Amniotic stem cell (primary cell): ENCODE measurements at places on chromosomes 2 and 18.

GRCh38 chr18:49177071-49177470, 226.3 kb upstream of the SMAD7 start:
- no peak for DNase-seq

DNA sequence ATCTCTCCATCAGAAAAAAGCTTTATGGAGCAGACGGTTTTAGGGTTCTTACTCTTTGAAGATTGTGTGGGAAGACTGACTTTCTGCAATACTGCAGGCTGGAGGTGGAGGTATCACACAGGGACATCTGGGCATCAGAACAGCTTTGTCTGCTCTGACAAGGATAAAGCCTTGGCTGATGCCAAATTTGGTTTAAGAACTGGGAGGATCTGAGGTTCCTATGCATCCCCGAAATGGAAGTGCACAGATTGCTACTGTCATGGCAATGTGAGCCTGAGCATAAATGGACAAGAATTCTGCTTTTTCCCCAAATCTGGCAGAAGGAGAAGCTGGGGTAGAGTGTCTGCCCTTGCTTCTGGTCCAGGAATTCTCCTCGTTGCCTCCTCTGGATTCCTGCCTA, 424.3 kb downstream of the SLC4A3 start:
- DNase-seq: no peak

GRCh38 chr18:3262234-3263131, 550 bp downstream of the MYL12B start:
- DNase-seq: no peak

DNA sequence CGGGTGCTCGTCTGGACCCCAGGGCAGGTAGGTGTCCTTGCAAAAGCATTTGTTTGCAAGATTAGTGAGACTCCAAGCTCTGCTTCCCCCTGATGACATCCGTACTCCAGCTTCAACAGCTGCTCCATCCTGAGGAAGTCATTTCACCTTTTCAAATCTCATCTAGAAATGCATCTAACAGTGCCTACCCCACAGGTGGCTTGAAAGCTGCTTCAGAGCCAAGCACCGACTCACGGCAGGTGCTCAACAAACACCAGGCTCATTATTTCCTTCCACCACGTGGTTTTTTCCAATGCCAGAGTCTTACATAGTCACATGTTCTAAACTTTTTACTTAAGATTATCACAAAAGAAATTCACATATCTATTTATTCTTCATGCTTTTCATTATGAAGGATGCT, 31.9 kb downstream of the CNGA3 start:
- no peak for DNase-seq

DNA sequence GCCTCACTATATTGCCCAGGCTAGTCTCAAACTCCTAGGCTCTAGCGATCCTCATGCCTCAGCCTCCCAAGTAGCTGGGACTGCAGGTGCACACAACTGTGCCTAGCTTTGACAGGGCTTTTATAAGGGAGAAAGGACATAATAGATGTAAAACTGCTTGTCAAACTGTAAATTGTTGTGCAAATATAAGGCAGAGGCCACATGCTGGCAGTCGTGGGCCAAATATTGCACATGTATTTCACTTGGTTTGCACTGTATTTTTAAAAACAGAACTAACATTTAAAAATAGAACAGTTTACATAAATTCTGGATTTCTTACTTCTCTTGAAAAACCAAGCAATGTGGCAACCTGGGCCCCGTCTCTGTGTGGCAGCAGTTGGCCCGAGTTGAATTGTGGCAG, 31.2 kb upstream of the MYO3B start:
- no peak for DNase-seq

DNA sequence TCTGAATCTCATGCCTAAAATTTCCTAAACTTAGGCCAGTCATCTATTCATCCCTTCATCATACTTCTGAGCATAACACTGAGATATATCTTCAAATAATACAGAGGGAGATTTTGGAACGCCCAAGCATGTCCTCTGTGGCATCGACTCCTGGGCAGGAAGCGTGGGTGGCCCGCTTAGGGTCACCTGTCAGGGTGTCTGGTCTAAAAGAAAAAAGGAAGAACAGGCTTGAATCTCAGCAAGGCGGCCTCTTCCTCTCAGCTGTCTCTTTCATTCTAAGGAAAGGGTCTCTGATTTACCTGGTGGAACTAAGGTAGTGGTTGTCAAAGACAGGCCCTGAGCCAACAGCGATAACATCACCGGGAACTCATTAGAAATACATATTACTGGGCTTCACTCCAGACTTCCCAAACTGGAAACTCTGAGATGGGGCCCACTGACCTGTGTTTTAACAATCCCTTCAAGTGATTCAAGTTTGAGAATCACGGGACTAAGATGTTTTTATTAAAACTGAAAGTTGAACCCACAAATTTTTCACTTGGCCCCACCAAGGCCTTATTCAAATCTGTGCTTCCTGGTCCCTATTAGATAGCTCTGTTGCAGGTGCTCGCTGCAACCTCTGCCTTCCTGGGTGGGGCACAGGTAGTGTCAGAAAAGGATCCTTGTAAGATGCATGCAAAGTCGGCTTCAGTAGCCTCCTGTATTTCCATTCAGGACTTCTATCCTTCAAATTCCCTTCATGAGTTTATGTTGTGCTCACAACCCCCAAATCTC, 162.3 kb upstream of the CCDC68 start:
- no peak for DNase-seq

DNA sequence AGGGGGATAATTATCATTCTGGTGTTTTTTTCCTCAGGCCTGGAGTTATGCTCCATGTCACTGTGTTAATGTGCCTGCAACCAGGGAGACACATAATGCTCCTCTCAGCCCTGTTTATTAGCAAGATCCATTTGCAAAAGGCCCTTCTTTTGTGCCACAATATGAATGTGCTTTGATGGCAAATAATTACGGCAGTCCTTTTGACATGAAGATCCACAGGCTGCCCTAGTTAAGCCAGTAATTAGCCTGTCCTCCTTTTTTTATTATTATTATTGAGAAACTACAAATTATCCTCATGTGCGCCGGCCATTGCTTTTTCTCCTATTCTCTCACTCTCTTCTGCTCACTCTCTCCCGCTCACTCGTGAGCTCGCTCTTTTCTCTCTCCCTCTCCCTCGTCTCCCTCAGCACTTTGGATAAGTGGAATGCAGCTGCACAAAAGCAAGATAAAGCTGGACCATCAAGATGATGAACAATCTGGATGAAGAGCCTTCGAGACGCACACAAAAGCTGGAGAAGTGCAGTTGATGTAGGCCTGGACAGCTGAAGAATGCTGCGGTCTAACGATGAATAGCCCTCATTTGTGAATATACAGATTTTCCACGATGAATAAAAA, 762.3 kb downstream of the BCL11A start:
- DNase-seq: no peak

- DNase-seq: no peak
Observed at GRCh38 chr18:41870817-41871216, 84.2 kb upstream of the PIK3C3 start.

- DNase-seq: no peak
Observed at GRCh38 chr2:33214436-33214835, 262.0 kb upstream of the RASGRP3 start.

DNA sequence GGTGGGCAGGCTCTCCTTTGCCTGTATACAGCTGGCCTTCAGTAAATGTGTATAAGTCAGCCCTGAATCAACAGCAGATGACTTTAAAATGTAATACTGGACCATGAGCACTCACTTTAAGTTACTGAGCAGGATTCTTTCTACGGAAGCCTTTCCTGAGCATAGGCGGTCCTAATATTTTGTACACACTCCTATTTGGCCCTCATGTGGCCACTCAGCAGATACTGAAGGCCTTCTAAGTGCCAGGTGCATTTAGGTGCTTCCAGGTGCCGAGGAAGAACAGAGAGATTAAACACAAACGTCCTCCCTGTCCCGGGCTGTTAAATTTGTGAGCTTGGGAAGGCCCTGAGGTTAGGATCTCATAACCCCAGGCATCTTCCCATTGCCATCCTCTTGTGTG, 27.0 kb downstream of the UXS1 start:
- DNase-seq: no peak

DNA sequence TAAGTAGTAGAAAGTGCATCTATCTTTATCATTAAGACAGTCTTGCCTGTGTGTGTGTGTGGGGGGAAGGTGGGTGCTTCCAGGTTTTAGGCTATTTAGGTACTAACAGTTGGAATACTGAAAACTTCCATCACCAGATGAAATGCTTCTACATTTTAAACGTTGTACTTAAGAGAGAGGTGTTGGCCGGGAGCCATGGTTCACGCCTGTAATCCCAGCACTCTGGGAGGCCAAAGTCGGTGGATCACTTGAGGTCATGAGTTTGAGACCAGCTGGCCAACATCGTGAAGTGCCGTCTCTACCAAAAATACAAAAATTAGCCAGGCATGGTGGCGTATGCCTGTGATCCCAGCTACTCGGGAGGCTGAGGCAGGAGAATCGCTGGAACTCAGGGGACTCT, 4.0 kb downstream of the NETO1 start:
- DNase-seq: no peak

GRCh38 chr2:142270291-142270690, 139.5 kb upstream of the LRP1B start:
- DNase-seq: no peak

DNA sequence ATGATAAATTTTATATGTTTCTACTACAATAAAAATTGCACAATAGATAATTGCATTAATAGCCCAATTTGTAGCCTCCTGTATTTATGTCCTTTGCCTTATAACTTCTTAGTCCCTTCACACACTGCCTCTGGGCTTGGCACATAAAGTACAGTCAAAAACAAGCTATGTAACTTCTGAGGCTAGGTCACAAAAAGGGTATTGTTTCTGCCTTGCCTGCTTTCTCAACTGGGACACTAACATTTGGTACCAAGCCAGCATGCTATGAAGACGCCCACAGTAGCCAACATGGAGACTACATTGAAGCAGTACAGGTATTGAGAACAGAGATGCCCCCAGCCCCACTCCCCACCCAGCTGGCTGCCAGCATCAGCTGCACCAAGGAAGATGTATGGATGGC, 5.4 kb upstream of the SLC3A1 start:
- DNase-seq: no peak

- peak; percentile 29 for DNase-seq
Observed at GRCh38 chr18:76821875-76822505, 367 bp upstream of the ZNF236 start.

- DNase-seq: no peak
Observed at GRCh38 chr18:22557168-22557941, 139.6 kb upstream of the CTAGE1 start.

GRCh38 chr18:79975043-79975442, 10.6 kb downstream of the HSBP1L1 start:
- DNase-seq: no peak

DNA sequence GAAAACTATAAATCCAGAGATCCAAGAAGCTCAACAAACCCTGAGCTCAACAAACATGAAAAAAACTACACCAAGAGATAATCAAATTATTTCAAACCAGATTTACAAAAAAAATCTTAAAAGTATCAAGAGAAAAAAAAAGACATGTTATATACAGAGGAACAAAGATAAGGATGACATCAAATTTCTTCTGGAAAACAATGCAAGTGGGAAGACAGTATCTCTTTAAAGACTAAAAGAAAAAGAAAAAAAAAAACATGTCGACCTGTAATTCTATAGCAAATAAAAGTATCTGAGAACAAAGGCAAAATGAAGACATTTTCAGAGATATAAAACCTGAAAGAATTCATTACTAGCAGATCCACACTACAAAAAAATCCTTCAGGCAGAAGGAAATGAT, 21.3 kb downstream of the TMEM131 start:
- DNase-seq: no peak

- no peak for DNase-seq
Observed at GRCh38 chr18:42156281-42156680, 201.2 kb downstream of the PIK3C3 start.

DNA sequence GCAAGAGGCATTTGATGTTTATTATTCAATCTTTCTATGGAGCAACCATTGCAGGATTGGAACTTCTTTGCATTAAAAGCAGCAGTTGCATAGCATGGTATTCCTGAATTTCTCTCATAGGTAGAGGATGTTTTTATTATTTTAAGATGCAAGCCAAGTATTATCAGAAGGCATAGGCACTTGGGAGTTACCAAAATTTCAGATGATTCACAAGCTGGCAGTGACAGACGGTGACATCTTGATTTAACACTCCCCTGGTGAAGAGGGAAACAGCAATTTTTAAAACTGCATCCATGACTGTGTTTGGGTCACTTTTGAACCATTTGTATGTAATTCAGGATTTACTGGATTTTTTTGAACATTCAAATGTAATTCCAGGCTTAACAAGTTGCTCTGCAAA, 654.3 kb downstream of the SLC4A3 start:
- no peak for DNase-seq

DNA sequence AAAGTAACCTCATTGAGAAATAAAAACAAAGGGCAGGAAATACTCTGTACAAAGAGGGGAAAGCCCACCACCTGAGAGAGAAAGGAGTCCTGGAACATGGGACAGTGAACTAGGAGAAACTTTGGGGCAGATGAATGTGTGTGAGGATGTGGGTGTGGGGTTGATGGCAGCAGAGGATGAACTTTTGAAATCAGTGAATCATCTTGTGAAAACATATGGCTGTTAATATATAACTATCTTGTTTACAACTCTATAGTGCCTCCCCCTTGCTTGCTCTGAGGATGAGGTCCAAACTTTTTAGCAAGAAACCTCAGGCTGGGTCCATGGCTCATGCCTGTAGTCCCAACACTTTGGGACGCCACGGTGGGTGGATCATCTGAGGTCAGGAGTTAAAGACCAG, 171.8 kb upstream of the LHCGR start:
- no peak for DNase-seq
